ENCODE measurements at places on chromosomes 2 and 18. TPM values are rescaled to one million over a fixed set of nuclear protein-coding genes. Genes with fewer than 3 reads are reported as not detected.

The TRIP12 gene
- total RNA-seq, result 95.4 TPM

The RRM2 gene
- total RNA-seq, result 4.6 TPM

The ALLC gene
- not detected for total RNA-seq

The DCAF17 gene
- 11.6 TPM for total RNA-seq

The ST8SIA5 gene
- 0.10 TPM for total RNA-seq

The CDK15 gene
- 1.2 TPM for total RNA-seq

The IL37 gene
- not detected for total RNA-seq

The MEP1B gene
- total RNA-seq, result not detected

The GKN2 gene
- total RNA-seq, result not detected

Measured in cardiac ventricle fibroblast (primary cell).